AG08396 (cell line): ENCODE measurements at places on chromosomes 16 and 17.

DNA sequence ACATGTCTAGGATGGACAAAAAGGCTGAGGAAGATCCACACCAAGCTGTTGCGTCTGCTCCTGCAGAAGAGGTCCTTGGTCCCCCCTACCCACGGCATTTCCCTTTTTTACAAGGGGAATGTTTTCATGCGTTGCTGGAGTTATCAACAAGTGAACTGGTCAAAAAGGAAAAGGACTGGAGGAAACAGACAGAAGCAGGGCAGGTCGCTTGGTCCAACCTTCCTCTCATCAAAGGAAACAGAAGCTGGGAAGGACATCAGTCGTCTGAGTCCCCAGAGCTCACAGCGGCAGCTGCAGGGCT is 26.1 kb downstream of the PIEZO1 start:
- no peak for DNase-seq

- peak; percentile 70 for DNase-seq
Observed at GRCh38 chr17:39700148-39700987, 504 bp downstream of the ERBB2 start.

DNA sequence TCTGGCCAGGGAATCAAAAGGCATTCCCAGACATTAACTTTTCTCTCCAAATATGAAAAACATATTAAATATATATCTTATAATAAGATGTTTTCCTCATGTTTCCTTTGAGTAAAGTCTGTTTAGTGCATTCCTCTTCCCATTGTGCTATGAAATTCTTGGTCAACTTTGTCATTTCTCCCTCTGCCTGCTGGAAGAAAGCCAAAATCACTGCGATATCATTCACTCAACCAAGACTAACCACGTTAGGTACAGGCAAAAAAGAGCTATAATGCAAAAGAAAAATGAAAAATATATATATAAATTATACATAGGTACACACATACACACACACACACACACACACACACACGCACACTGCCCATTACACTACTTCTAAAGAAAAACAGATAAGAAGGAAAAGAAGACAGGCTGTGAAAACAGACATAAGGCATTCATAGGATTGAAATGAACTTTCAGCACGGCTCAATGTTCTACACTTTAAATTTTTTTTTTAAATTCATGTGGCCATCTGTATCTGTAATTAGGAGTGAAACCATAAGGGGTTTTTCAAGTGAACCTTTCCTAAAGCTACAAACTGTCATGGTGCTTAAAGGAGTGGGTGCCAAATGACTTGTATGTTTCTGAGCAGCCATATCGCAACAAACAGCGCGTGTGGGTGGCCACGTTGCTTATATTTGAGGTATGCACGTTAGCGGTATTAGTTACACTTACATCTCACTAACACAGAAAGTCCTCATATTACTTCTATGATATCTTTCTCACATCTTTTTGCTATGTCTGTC is 71.6 kb upstream of the PSMD7 start:
- DNase-seq = no peak

DNA sequence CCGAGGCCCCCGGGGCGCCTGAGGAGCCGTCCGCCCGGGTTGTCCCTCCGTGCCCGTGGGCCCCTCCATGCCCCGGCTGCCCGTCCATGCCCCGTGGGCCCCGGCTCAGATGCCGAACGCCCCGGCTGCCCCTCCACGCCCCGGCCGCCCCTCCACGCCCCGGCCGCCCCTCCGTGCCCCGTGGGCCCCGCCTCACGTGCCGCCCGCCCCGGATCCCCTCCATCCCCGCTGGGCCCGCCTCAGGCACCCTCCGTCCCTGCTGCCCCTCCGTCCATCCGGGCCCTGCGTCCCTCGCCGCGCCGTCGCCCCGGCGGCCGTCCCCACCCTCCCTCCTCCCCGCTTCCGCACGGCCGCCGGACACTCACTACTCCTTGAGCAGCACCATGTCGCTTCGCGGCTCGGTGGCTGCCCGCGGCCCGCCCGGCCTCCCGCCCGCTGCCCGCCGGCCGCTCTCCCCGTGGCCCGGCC is 382 bp downstream of the PITPNA start:
- DNase-seq = peak; percentile 74

GRCh38 chr17:1648173-1648962 is 1.3 kb downstream of the RILP start:
- no peak for DNase-seq

- DNase-seq = no peak
Observed at GRCh38 chr17:78174346-78174869, 6.0 kb downstream of the SYNGR2 start.

- peak; percentile 54 for DNase-seq
Observed at GRCh38 chr16:84611041-84611440, 6.8 kb downstream of the COTL1 start.

GRCh38 chr17:14307560-14308024 is 6.7 kb downstream of the HS3ST3B1 start:
- peak; percentile 77 for DNase-seq

- no peak for DNase-seq
Observed at GRCh38 chr17:68396226-68397107, 60.8 kb downstream of the WIPI1 start.

DNA sequence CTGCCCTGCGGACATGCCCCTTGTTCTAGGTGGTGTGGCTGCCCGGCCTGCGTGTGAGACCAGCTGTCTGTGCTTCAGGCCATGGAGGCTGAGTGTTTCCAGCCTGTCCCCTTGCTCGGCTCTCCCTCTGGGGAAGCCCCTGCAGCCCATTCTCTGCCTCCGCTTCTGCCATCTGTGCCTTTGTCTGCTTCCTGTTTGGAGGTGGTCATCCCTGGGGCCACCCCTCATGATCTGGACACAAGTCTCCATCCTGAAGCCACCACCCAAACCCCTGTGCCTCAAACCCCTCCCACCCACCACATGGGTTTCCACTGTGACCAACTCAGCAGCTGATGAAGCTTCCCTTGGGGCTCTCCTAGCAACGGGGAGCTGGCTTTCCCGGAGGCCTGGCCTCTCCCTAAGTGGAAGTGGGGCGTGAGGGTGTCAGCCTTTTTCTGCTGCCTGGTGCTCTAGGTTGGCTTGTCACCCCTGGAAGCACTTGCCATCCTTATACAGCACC is 184.9 kb downstream of the SEC14L1 start:
- peak; percentile 9 for DNase-seq

- no peak for DNase-seq
Observed at GRCh38 chr16:85657267-85657650, 31.5 kb downstream of the GINS2 start.
